Stimulated activated CD8-positive, alpha-beta memory T cell treated with anti-CD3 and anti-CD28 coated beads, Interleukin-7, amount 100 ng/mL, for 1 hour (primary cell): ENCODE measurements at places on chromosomes 4 and X.

- peak; percentile 1 for DNase-seq
These were observed 45.4 kb downstream of the CXorf58 start for GRCh38 chrX:23952984-23953907.

DNA sequence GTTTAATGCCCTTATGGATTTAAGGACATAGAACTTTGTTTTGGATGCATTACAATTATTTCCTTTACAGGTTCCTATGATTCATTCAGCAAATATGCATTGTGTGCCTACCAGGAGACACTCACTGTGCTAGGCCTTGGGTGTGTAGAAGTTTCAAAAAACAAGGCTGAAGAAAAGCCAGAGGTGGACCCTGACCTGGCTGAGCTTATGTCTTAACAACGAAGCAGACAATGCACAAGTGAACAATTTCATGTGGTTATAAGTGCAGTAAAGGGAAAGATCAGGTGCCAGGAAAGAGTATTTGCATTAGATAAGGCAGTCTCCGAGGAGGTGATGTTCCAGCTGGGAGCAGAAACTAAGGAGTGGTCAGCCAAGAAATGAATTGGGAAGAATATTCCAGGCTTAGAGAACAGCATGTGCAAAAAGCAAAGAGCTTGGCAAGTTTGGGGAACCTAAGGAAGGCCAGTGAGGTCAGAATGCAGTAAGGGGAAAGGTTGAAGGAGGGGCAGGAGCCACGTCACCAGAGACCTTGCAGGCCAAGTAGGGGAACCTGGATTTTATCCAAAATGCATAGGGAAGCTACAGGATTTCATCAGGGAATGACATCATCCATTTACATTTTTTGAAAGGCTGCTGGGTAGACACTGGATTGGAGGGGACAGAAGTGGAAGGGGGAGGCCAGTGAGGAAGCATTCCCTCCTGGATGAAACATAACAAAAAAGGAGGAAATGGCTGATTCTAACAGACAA, 193.6 kb downstream of the SOWAHB start:
- DNase-seq, result no peak

DNA sequence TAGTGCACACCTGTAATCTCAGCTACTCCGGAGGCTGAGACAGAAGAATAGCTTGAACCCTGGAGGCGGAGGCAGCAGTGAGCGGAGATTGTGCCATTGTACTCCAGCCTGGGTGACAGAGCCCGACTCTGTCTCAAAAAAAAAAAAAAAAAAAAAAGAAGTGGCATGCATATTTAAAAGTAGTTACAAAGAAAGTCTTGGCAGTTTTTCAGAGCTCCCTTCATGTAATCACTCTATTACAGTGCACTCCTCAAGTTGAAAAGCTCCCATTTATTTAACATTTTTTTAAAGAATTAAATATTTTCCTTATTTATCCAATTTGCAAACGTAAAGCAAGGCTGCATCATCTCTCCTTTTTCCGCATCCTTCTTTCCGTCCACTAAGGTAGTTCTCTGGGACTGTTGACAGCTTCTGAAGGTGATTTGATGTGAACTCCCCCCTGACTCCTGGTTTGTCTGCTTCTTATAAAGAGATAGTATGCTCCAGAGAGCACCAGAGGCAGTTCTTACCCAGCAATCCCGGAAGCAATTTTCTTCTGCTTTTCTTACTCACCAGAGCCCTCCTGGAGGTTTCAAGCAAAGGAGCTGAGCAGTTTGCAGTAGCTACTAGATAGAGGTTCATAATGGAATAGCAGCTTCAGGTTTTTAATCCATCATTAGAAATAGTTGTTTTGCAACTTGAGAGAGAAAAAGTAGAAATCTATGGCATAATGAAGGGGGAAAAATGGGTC, 151.0 kb downstream of the PALLD start:
- no peak for DNase-seq

DNA sequence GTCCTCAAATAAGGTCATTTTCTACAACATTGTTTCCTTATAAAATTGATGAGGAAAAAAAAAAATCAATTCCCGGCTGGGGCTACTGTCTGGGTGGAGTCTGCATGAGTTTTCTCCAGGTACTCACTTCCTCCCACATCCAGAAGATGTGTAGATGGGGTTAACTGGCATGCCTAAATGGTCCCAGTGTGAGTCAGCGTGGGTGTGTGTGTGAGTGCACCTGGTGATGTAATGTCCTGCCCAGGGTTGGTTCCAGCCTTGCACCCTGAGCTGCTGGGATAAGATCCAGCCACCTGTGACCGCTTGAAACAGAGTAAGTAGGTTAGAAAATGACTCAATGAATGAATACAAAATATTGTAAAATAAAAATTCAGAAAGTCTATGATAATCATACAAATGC, 11.1 kb downstream of the USP26 start:
- DNase-seq, result no peak

DNA sequence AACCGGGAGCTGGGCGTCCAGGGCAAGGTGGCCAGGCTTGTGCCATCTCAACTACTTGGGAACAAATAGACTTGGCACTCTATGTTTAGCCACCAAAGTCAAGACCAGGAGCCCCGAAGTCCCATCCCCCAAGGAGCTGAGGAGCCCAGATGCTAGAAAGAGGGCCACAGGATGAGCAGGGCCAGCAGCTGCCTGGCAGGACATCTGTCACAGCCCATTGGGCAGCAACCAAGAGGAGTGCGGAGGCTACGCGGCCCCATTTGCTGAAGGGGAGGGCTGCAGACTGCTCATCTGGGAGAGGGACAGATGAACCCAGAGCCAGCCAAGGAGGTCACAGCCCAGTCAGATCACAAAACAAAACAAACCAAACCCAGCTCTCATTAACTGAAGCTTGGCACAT, 22.9 kb upstream of the SOWAHD start:
- DNase-seq, result no peak

- no peak for DNase-seq
These were observed 507.5 kb downstream of the SPOCK3 start for GRCh38 chr4:166726832-166727231.

GRCh38 chrX:3950373-3950772, 236.9 kb upstream of the PRKX start:
- no peak for DNase-seq

GRCh38 chr4:89285745-89286144, 21.9 kb downstream of the GPRIN3 start:
- DNase-seq, result no peak

- no peak for DNase-seq
These were observed 2.3 kb downstream of the HCFC1 start for GRCh38 chrX:153969125-153969903.

GRCh38 chr4:992297-993110, 700 bp downstream of the SLC26A1 start:
- no peak for DNase-seq

DNA sequence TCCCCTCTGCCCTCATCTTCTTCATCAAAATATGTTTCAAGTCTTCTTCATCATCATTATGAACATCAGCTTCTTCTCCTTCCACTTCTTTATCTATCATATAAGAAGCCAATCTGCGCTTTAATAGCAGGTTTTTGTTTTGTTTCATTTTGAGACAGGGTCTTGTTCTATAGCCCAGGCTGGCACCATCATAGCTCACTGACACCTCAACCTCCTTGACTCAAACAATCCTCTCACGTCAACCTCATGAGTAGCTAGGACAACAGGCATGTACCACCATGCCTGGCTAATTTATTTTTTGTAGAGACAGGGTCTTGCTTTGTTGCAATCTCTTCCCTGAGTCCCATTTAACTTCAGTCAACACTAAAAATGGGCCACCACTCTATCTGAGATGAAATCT, 27.0 kb downstream of the PRDM5 start:
- DNase-seq, result no peak

DNA sequence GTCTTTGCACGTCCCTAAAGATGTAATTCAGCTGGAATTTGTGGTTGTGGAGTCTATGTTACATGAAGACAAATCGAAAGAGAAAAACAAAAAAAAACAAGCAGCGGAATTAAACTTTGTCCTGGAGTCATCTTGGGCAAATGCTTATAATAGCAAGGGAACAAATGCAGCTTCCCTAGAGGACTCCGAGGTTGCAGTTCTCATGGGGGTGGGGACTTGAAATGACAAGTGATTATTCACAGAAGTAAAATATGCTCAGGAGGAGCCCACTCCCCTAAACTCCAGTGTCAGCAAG, 362.4 kb downstream of the ARHGAP24 start:
- no peak for DNase-seq

DNA sequence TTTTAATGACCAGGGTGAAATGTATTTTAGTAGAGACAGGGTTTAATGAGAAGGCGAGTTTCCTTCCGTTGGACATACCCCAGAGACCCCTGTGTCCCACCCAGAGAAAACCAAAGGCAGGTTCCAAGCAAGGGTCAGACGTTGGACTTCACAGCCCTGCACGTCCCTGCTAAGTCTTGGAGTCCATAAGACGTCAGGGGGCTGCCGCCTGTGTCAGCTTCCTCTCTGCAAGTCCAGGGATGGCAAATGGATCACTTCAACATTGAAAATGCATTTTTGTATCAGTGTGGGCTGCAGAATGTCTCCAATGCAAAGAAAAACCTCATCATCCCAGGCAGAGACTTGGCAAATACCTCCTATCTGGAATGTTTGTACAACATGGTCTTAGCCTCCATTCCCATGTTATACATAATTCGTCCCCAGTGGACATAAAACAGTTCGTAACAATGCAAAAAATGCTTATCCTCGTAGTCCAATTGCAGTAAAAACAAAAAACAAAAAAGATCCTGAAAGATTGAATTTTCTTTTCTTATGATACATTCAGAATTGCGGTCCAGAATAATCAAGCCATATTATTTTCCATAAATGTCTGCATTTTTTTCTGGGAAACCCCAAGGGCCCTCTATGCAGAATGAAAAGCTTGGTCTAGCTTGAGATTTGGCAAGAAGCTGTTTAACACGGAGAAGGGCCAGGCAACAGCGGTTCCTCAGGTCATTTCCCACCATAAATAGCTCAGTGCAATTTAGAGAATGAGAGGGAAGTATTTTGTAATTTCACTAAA, 190.9 kb downstream of the SHOX start:
- no peak for DNase-seq
